ENCODE measurements at places on chromosomes 7 and 10.

DNA sequence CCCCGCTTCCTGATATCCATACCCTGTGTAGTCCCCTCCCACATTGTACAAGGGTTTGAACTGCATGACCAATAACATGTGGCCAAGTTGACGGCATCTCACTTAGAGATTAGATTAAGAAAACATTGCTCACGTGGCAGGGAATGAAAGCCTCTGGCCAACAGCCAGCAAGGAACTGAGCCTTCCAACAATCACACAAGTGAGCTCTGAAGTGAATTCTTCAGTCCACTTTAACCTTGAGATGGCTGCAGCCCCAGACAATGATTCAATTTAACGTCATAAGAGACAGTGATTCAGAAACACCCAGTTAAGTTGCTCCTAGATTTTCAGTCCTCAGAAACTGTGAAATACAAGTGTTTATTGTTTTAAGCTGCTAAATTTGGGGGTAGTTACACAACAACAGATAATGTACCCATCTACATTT, 165.9 kb upstream of the PLXNA4 start:
- DNase-seq, result no peak

DNA sequence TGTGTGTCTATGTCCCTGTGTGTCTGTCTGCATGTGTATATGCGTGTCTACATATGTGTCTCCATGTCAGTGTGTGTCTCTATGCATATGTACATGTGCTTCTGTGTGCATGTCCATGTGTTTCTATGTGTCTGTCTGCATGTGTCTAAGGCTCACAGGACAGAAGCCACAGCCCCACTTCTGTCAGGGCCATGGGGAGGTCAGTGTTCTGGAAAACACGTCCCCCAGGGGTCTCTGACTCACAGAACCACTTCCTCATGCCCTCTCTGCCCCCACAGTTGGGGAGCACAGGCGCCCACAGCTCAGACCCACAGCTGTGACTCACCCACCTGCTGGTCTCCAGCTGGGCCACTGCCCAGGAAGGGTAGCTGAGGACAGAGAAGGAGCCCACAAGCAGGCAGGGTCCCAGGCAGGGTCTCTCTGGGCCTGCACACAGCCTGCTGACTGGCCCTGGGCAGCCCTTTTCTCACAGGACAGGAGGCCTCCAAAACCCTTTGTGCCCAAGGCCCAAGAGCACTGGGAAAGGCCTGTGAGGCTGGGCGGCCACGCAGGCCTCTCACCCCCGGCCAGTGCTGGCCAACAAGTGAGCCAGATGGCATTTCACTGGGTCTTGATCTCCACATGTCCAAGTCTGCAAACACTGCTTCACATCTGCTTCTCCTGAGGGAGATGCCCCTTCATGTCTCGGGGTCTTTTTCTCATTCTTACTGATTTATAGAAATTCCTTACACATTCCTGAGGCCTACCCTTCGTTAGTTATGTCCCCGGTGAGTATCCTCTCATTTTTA, 102.9 kb upstream of the FAM20C start:
- DNase-seq, result no peak

DNA sequence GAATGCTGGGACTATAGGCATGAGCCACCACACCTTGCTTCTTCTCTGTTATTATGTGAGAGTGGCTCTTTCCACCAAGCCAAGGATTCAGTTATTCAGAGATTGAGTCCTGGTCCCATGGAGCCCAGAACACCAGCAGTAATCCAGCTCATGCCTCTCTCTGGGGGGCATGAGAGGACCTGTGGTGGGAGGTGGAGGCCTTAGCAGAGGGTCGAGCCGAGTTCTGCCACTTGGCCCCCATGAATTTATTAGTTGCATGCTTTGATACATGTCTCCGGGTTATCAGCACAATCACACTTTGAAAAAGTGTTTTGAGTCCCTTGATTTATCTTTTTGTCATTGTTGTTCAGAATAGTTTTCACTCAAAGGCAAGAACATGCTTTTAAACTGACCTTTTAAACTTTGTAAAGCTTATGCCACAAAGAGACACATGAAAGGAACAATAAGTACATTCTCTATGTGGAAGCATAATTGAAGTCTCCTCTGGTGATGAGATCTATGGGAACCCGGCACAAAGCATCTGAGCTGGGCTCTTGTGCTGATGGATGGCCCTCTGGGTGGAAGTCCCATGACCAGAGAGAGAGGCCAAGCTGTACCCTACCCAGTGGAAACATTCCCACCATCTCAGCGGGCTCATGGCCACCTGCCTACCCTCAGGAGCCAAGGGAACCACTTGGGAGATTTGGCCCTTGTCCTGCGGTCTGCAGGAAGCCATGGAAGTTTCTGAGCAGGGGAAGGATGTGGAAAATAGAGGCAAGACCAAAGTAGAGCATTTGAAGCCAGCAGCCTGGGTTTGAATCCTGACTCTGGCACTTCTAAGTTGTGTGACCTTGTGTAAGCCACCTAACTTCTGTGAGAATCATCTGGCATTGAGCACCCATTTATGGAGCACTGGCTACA, 53.9 kb downstream of the MINDY4 start:
- no peak for DNase-seq

DNA sequence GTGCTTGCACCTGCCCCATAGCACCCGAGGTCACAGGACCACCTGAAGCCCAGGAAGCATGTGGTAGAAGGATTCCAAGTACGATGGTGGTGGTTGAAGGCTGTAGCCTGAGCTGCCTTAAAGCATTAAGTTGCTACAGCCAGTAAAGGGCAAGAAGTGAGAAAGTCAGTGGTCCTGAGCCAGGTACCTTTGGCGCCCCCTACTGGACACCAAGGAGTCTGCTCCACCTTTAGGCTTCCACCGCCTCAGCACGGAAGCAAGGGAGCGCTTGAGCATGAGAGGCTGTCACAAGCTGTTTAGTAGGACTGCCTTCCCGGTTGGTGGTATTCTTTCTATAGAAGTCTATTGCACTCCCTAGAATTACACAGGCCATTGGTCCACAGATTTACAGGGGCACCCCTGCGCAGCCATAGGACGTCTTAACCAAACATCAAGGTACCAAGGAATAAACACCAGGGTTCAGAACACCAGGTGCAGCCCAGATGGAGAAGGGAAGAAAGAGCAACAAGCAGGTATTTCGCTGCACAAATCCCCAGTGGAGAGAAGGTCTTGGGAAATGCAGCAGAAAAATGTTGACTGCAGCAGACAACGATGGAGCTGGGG, 2.2 kb downstream of the CRTAC1 start:
- peak; percentile 58 for DNase-seq

- DNase-seq, result peak; percentile 48
Observed at GRCh38 chr7:12210179-12211053, 678 bp upstream of the TMEM106B start.

- no peak for DNase-seq
Observed at GRCh38 chr10:109977382-109977806, 30.4 kb upstream of the ADD3 start.

- DNase-seq, result no peak
Observed at GRCh38 chr7:28190077-28190710, 9.6 kb upstream of the JAZF1 start.

GRCh38 chr7:98562381-98562823, 54.7 kb upstream of the NPTX2 start:
- no peak for DNase-seq

DNA sequence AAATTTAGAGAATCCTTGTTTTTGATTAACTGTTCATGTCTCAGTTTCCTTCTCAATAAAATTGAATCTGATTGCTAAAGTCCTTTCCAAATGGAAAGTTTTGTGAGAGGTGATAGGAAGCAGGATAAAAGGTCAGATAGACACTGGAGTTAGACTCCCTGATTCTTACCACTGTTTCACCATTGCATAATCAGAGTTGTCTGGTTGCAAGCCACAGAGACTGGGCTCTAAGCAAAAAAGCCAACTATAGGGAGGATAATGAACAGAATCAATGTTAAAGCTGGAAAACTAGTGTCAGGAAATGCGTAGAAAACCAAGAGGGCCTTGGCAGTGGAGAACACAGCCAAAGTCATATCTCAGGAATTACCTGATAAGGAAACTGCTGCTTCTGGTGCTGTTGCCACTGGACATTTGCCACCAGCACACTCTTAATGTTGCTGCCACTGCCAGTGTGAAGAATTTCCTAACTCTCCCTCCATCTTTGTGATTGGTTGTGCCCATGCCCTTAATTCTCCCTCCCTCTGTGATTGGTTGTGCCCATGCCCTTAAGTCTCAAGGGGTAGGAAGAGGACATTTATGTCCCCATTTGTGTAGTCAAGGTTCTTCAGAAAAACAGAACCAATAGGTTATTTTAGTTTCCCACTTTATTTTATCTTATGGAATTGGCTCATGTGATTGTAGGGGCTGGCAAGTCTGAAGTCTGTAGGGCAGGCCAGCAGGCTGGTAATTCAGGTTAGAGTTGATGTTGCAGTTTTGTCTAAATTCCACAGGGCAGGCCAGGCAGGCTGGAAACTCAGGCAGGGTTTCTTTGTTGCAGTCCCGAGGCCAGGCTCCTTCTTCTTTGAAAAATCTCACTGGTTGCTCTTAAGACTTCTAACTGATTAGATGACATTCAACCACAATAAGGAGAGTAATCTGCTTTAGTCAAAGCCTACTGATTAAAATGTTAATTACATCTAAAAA, 639.0 kb downstream of the REEP3 start:
- no peak for DNase-seq

DNA sequence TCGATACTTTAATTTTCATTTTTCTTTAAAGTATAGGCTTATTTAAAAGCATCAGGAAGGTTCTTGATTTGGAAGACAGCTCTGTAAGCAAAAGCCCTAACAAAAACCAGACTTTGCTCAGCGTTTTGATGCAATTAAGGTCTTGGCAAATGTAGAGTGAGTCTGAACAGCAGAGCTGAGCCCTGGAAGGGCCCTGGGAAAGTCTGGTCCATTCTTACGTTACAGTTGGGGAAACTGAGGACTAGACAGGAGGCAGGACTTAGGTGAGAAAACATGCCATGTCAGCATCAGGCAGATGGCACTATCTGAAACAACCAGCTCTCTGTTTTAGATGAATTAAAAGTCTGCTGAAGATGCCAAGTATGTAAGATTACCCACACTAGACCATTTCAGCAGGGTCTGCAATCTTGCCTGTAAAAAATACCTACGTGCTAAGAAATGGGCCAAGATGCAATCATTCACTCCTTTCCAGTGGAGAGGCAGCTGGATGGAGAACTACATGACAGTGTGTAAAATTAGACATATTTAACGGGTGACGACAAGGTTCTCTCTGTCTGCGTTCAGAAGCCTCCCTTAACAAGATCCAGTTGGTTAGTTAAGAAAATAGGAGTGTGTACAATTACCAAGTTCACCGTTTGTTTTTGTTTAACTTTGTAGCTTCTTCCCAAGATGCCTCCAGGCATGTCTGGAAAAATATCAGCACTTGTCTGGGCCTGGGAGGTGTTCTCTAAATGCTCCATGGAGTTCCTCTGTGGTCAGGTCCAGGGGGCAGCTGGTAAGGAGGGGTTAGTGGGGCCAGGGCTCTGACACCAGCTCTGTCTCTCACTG, 502.3 kb upstream of the ZMIZ1 start:
- DNase-seq, result no peak

GRCh38 chr7:21971780-21972396, 26.2 kb upstream of the CDCA7L start:
- DNase-seq, result no peak

DNA sequence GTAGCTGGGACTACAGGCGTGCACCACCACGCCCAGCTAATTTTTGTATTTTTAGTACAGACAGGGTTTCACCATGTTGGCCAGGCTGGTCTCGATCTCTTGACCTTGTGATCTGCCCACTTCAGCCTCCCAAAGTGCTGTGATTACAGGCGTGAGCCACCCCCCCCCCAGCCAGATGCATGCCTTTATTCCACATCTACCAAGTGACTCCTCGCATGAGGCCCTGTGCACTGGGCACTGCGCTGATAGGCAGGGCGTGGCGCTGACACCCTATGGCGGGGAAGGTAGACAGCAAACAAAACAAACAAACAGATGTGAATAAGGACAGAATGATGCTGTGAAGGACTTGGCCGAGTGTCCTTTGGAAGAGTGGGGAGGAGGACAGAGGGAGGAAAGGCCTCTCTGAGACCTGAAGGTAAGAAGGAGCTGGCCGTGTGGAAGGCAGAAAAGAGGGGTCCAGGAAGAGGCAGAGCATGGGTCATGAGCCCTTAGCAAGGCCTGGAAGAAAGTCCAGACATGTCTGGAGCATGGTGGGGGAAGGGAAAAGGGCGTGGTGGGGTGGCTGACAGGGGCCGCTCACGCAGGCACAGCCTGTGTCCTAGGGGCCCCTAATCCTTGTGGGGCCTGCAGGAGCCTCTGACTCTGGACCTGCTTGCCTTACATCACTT, 47.5 kb upstream of the CACUL1 start:
- DNase-seq, result no peak

GRCh38 chr7:106807474-106807873, 57.6 kb upstream of the PIK3CG start:
- DNase-seq, result no peak

DNA sequence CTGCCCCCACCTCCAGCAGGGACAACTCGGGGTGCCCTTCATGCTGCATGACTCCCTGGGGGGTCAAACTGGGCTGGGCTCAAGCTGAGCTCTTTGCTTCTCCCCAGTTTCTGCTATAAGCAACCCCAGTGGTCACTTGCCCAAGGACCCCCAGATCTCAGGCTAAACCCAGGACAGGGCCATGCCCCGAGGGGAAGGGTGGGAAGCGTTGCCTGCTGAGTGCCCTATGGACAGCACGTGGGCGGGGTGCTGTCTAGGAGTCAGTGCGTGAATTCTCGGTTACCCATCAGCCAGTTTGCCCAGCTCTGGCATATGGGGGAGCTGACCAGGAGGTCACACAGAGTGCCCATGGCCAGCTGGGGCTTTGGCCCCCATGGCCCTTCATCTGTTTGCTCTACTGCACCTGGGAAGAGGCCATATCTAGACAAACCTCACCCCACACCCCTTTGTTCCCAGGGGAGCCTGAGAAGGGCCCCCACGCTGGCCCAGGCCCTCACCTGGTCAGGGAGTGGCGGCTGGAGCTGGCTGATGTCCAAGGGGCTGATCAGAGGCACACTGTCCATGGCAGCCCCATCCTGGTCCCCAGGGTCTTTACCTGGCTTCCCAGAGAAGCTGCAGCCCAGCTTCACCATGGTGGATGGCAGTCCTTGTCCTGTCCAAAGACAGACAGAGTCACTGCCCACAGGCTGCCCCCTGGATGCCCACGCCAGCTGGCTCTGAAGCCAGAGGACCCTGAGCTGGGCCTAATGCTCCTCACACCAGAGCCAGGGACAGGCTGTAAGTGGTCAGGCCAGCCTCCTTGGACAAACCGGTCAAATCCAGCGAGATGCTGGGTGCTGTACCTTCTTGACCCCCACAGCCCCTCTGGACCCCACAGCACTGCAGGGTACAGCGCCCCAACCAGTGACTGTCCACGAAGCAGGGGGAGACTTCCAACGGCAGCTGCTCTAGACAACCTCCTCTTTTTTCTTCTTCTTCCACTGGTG, 8.0 kb downstream of the CALY start:
- no peak for DNase-seq

GRCh38 chr10:100998183-100998990, 1.2 kb upstream of the LZTS2 start:
- peak; percentile 86 for DNase-seq

DNA sequence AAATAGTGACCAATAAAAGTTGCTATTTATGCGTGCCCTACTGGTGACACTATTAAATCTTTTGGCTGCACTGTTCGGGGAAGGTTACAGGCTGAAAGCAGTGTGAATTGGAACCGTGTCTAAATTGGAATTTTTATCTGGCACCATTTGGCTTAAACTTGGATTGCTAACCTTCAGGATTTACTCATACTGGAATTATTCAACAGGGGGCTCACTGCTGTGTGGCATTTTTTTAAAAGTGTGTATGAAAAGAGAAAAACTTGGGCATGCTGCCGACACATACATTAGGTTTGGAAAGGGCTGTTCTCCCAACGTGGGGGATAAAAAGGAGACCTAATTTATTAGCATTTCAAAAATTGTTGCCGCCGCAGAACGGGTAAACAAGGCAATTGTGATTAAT, 537.9 kb upstream of the MGMT start:
- DNase-seq, result no peak

GRCh38 chr10:19111501-19112267, 63.1 kb downstream of the MALRD1 start:
- DNase-seq, result no peak

All from substantia nigra (tissue), 51 donors.